NCI-H1092 treated with DMSO at 0.1 percent for 48 hours (cell line): ENCODE measurements at places on chromosomes 11 and 22.

DNA sequence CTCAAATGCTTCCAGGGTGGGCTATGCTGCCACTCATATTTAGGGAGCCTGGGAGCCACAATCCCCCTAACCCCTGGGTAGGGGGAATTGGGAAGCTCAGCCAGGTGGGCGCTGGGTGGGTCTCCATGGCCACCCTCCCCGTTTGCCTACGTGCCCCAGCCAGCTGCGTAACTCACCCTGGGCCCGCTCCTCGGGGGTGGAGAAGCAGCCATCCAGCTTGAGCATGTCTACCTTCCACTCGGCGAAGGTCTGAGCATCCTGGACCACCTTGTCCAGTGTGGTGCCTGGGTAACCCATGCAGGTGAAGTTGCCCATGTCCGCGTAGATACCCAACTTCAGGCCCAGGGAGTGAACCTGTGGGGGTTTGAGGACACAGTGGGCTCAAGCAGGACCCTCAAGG is 3.7 kb downstream of the NAGA start:
- DNase-seq: no peak

- DNase-seq: no peak
Observed at GRCh38 chr11:113926273-113927197, 21.9 kb downstream of the HTR3B start.

DNA sequence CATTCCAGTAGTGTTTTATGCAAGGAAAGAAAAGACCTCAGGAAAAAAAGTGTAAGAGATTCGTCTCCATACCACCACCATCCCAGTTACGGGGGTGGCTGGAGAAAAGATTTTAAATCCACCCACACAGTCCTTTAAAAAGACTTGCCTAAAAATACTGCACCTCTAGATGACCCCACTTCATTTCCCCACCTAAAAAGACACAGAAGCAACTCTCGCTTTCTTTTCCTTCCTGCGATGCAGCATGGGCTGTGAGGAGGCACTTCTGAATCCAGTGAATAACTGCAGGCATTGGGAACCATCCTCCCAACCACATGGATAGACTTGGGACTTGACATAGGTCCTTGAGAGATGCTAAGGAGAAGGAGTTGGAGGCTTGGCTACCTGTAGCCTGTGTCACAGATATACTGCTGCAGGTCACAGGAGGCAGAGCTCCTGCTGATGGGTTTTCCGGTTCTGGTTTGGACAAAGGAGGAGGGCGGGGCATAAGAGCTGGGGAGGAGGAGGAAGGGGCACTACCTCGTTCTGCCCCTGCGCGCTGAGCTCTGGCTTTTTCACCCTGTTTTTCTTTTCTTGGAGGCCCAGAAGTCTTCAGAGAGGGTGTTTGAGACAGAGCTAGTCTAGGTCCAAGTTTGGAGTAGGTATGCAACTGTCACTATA is 285.9 kb downstream of the NTM start:
- DNase-seq: no peak

GRCh38 chr11:83374311-83374710 is 88.1 kb upstream of the CCDC90B start:
- DNase-seq: no peak

- no peak for DNase-seq
Observed at GRCh38 chr22:24027389-24027975, 16.4 kb downstream of the CABIN1 start.

DNA sequence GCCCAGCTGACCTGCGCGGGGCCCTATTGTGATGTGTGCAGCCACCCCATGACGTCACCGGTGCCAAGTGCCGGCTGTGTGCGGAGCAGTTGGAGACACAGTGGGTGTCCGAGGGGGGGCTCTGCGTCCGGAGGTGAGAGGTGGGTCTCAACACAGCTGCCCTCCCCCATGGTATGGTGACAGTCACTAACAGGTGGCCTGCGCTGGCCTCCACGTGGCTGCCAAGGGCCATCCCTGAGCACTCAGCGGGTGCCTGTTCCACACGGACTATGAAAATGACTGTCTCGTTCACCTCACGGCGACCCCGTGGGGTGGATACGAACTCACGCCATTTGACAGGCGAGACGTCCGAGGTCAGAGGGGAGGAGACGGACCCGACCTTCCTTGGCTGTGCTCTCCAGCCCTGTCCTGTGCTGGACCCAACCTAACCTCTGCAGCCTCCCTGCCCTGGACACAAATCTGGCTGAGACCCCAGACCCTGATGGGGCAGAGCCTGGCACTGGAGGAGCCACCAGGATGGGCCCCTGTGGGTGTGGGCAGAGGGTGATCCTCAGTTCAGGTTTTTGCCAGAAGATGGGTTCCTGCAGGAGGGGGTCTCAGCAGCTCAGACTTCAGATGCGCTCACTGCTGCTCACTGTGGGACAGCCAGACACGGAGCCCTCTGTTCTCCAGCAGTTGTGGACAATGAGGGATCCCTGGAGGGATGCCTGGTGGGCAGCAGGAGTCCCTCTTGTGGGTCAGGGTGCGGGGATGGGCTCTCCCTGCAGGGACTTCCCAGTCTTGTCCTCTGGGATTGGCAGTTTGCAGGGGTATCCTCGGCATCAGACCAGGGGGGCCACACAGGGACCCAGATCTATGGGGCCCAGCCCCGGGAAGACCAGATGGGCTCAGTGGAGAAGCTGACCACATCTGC is 6.3 kb downstream of the HRAS start:
- no peak for DNase-seq

GRCh38 chr11:87076874-87077429 is 39.2 kb downstream of the TMEM135 start:
- DNase-seq: no peak

GRCh38 chr11:57501953-57502352 is 13.5 kb downstream of the SLC43A1 start:
- DNase-seq: no peak

- no peak for DNase-seq
Observed at GRCh38 chr11:60862171-60862570, 5.2 kb upstream of the ZP1 start.

- no peak for DNase-seq
Observed at GRCh38 chr11:563812-564578, 3.2 kb downstream of the RASSF7 start.

- no peak for DNase-seq
Observed at GRCh38 chr11:114604179-114604813, 8.7 kb upstream of the NXPE4 start.

DNA sequence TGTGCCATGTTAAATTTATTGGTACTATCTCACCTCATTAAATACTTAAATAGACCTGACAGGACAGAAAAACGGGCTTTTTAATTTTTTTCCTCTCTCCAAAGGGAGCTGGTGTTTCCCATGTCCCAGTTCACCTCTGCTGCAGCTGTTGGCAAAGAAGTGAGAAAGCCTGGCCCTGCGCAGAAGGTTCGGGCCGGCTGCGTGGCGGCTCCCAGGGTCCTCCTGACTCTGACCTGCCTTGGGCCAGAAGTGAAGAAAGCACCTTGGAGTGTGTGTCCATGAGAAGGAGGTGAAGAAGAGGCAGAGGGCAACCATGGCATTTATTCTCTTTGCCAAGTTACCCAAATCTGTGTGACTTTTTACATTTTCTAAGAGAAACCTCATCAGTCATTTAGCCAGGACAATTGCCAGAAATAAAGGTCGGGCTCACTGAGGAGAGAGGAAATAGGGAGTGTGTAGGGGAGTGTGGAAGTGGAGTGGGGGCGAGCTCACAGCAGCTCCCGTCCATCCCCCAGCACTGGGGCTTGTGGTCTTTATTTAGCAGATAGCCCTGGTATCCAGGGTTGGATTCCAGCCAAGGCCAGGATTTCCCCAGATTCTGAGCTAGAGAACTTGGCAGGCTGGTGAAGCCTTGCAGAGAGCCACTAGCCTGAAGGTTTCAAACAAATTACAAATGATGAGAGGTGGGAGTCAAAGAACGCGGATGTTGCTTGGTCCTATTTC is 102.4 kb upstream of the CADM1 start:
- peak; percentile 18 for DNase-seq

DNA sequence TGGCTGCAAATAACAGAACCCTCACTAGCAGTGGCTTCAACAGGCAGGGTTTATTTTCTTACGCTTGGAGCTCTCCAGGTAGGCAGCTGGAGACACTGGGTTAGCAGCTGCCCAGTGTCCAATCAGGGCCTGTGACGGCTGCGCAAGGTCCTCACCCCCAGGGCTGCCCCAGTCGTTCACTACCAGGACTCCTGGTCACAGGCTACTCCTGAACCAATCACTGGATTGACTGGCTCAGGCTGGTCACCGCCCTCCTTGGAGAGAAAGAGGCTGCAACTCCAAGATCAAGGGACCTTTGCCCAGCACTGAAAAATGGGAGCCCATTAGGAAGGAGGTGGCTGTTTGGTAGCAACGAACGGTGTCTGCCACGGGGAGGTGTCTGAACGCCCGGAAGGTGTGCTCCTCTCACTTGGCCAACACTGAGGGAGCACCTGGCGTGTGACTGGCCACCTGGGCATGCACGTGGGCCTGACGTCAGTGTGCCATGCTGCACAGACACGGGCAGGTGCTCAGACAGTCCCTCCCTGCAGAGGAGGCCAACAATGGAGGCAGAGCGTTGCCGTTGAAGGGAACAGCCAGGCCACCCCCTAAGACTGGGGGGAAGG is 5.1 kb downstream of the ARSA start:
- DNase-seq: no peak

DNA sequence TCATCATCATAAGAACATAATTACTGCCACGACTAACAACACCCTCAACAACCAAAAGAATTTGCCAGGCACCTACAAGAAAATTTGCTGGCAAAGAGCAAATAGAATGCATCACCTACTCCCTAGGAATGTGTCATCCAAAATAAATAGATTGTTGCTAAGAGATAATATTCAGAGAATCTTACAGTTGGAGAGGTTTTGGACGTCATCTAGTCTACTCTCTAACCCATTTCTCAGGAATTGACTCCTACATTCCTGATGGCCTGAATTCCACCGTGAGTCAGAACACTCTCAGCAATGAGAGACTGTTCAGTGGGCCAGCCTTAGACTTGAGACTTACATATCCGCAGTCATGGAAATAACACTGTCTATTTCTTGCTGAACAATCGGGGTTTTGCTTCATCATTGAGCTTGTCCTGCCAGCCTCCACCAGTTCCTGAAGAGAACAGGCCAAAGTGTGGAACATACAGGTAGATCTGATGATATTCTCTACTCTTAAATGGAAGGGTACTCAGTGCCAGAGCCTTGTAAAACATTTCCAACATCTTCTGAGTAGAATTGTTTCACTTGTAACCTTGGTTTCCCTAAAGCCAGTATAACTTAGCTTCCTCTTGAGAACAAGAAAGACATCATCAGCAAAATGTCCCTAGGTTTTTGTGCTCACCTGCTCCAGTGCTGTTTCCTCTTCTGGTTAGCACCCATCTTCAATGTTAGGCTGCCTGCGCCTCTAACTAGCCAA is 8.3 kb downstream of the KIRREL3 start:
- DNase-seq: no peak

DNA sequence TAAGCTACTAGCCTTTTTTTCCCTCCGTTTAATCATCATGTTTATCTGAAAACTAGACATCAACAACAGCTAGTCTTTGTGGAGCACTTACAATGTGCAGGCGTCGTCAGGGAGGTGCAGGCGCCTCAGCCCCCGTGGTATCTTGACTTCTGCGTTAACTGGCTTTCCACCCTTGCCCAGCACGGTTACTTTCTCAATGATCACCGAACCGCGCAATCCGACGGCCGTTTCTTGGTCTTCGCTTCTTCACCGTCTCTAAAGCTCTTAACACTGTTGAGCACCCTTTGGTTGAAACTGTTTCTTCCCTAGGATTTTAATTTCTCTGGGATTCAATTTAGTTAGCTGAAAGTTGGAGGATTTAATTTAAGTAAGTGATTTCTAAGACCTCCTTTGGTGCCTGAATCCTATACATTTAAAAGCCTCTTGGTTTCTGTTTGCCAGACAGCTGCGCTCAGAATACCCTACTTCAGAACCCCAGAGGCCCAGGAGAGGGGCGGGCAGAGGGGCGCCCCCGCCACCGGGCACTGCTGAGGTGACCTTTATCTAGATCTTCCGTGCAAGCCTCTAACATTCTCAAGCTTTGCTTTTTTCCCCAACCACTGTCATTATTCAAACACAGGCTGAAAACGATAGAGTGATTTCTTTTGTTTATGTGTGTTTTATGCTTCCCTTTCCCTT is 18.0 kb upstream of the TMEM218 start:
- DNase-seq: no peak

- no peak for DNase-seq
Observed at GRCh38 chr22:39289533-39289932, 29.9 kb downstream of the RPL3 start.

GRCh38 chr22:20724676-20725454 is 49.0 kb upstream of the SERPIND1 start:
- DNase-seq: no peak

GRCh38 chr11:35518766-35519165 is 6.7 kb downstream of the PAMR1 start:
- no peak for DNase-seq

GRCh38 chr11:75487365-75487764 is 38.4 kb downstream of the GDPD5 start:
- DNase-seq: no peak

GRCh38 chr11:72333661-72334060 is 89.7 kb upstream of the PHOX2A start:
- DNase-seq: no peak

GRCh38 chr11:18696638-18697225 is 1.8 kb upstream of the TMEM86A start:
- no peak for DNase-seq

- no peak for DNase-seq
Observed at GRCh38 chr11:112440518-112440917, 179.9 kb upstream of the PLET1 start.

- no peak for DNase-seq
Observed at GRCh38 chr22:36762687-36763260, 13.1 kb downstream of the IFT27 start.

DNA sequence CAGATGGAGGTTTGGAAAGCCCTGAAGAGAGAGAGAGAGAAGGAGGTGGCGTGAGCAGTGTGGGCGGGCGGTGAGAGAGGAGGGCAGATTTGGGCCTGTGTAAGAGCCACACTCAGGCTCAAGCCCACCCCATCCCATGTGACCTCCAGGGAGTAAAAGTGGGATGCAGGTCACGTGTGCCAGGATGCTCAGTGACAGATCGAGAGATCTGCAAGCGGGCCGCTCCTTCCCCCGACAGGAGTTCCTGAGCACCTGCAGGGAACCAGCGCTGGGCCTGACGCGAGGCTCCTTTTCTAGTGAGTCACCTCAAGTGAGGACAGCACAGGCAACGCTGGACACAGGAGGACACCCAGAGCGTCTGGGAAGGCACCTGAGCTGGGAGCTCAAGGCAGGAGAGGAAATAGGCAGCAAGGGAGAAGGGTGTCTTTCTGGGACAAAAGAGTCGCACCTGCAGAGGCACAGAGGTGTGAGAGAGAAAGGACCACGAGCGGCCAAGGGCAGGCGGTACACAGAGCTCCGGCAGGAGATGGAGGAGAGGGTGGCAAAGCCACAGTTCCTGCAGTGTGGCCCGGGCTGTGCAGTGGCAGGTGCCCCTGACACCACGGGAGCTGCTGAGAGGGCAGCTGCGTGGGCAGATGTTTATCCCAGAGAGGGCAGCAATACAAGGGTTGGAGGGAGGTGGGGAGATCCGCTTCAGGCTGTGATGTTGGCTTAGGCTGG is 1294.8 kb downstream of the TBC1D22A start:
- DNase-seq: no peak

DNA sequence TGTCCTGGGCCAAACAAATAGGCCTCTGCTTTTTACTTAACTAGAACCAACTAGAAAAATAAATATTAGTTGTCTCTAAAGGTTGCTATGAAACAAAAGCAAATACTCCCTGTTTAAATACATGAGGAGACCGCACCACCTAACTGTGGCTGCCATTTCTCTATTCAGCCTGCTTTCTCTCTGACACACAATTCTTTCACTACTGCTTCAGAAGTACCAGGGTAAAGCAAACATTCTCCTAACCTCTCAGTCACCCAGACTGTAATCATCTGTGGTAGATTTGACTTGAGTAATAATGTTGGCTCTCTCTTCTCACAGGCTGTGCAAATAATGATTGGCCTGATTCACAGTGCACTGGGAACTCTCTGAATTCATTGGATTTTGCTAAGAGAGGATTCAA is 41.0 kb upstream of the MS4A8 start:
- peak; percentile 99 for DNase-seq
